Activated T-cell treated with anti-CD3 and anti-CD28 coated beads for 1 hour (primary cell): ENCODE measurements at places on chromosomes 4 and X.

- DNase-seq: no peak
These were observed 52.4 kb downstream of the ITIH6 start for GRCh38 chrX:54745676-54746075.

GRCh38 chrX:29852767-29853166 is 362.6 kb upstream of the MAGEB2 start:
- no peak for DNase-seq

GRCh38 chrX:50609796-50610195 is 139.2 kb upstream of the DGKK start:
- no peak for DNase-seq

DNA sequence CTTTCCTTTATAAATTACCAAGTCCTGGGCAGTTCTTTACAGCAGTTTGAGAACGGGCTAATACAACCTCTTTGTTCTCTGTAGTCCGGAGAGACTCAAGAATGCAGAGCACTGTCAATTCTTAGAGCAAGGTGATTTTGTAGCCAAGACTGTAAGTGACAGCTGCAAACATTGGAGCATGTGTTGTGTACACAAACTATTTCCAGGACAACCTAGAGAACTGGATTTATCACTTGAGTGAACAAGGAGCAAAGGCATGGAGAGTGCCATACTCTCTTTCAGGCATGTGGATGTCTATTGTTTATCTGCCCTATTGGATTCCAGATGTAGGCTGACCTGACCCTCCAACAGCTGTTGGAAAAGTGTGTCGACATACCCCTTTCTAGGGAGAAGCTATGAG is 153.9 kb downstream of the SPANXN3 start:
- DNase-seq: no peak

GRCh38 chr4:84727491-84727890 is 144.6 kb downstream of the CDS1 start:
- DNase-seq: no peak

GRCh38 chr4:26086621-26087441 is 172.8 kb downstream of the SMIM20 start:
- DNase-seq: no peak

DNA sequence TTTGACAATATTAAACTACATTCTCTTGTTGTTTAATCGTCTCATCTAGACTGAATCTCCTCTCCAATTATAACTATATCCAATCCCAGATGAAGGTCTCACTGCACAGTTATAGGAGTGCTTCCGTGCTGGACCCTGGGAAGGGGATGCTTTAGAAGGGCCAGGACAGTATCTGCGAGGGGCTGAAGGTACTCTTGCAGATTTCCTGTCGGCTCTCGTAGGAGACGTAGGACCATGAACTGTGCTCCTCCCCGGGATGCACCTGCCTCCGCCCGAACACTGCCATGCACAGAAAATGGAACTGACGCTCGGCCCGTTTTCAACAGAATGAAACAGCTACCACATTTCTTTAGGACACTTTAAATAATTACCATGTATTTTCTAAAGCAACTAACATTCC is 39.4 kb downstream of the FAT1 start:
- DNase-seq: no peak

GRCh38 chr4:38209654-38210053 is 249.5 kb downstream of the PTTG2 start:
- DNase-seq: no peak

DNA sequence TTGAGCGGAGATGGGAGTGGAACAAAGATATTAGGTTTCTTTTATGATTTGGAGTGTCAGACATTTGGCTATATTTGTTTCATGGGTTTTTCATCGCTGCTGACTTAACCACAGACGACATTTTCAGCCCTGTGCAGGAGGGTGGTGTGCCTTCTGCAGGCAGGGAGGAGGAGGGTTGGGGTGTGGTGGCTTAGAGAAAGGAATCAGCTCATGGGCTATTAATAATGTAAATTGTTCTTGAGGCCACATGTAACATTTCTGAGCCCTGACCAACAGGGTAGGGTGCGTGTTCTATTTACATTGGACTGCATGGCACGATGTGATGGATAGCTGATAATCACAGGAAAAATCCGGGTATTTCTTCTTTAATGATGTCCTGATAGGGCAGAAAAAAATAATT is 67.6 kb downstream of the POLA1 start:
- DNase-seq: no peak

GRCh38 chr4:123555233-123555806 is 158.7 kb downstream of the SPRY1 start:
- no peak for DNase-seq

GRCh38 chr4:147864607-147865006 is 132.7 kb downstream of the ARHGAP10 start:
- DNase-seq: no peak

DNA sequence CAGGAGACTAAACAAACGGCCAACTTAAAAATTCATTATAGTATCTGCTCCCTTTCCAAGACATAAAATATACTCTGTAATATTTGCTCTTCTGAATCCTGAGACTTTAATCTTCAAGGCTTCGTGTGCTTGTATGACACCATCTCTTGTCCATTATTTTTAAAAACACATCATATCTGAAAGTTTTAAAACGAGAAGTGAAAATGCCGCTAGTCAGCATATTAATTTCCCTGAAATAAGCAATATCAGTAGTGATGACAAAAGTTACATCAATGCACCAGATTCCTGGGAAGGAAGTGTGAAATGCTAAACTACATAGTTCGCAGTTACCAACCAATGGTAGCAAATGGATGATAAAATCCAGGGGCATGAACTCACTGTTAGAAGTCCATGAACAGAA is 66.8 kb upstream of the EXOC1L start:
- DNase-seq: no peak

- DNase-seq: peak; percentile 83
These were observed 31.5 kb upstream of the NUP54 start for GRCh38 chr4:76179398-76180318.

GRCh38 chr4:1604181-1604705 is 79.9 kb downstream of the FAM53A start:
- DNase-seq: no peak
